ENCODE measurements at places on chromosomes 2 and 18.

DNA sequence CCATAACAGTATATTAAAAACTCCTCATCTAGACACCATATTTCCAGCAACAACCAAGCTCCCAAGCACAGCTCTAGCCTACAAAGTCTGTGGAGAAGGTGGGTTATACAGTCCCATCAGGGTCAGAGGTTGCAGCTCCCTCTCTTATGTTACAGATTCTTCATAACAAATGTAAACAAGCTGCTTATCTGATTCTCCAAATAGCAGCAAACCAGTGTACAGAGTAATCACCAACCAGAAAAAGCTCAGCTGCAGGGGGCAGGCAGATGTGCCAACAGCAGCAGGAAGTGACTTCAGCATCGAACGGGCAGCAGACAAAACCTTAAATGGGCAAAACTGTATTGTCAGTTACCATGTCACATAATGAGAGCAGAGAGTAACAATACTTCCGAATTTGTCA is 52.9 kb upstream of the NABP1 start:
- no peak for DNase-seq

GRCh38 chr2:133982256-133982655 is 271.6 kb upstream of the MGAT5 start:
- DNase-seq = no peak

GRCh38 chr2:17805717-17806363 is 10.4 kb upstream of the MSGN1 start:
- no peak for DNase-seq

DNA sequence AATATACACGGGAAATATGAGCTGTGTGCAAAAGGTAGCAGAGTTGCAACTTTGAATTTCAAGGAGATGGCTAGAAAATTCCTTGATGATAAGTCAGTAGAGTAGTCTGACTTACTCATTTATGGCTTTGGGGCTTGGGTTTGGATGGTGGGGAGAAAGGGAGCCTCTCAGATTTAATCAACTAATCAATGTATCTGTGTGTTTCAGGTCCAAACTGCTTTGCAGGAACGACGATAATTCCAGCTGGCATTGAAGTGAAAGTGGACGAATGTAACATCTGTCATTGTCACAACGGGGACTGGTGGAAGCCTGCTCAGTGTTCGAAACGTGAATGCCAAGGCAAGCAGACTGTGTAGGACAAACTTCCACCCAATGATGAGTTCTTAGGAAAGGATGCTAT is 164.6 kb downstream of the VWC2L start:
- no peak for DNase-seq

DNA sequence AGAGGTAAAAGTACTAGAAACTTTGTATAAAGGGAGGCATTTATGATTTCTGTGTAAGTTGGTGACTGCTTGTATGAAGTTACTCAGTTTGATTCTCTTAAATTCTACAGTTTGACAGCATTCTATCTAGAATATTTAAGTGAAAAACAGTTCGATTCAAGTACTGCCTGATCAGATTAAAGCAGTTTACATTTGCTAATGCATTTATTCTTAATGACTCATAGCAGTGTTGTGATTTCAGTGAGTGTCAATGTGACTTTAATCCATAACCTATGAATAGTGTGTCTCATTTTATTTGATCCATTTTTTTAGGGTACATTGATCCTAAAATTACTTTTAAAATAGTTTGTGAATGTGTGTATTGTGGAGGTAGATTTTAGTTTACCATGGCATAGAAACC is 35.7 kb downstream of the WDR43 start:
- DNase-seq = no peak

- no peak for DNase-seq
Measured at GRCh38 chr2:204468746-204469429, 76.4 kb upstream of the PARD3B start.

GRCh38 chr2:218852911-218853667 is 6.5 kb upstream of the WNT6 start:
- DNase-seq = peak; percentile 53

- no peak for DNase-seq
Measured at GRCh38 chr18:76592981-76593381, 97.9 kb upstream of the ZNF516 start.

DNA sequence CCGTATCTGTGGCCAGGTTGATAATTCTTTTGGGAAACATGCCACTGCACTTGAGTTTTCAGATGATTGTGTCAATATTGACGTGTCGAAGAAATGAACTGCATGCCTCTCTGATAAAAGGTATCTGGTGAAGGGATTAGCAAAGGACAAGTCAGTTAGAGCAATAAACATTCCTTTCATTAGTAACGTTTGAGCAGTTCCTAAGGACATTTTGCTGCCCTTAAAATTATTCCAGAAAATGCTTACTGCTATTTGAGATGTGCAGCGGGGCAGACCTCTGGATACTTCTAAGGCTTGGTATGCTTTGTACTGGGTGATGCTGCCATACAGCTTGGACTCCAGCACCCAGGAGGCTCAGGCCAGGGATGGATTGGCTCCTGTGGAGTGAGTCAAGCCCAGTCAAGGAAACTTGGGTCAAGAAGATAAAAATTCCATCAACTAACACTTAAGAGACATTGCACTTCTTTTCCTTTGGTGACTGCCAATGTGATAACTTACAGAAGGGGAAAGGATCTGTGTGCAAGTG is 166.7 kb downstream of the FHOD3 start:
- no peak for DNase-seq

DNA sequence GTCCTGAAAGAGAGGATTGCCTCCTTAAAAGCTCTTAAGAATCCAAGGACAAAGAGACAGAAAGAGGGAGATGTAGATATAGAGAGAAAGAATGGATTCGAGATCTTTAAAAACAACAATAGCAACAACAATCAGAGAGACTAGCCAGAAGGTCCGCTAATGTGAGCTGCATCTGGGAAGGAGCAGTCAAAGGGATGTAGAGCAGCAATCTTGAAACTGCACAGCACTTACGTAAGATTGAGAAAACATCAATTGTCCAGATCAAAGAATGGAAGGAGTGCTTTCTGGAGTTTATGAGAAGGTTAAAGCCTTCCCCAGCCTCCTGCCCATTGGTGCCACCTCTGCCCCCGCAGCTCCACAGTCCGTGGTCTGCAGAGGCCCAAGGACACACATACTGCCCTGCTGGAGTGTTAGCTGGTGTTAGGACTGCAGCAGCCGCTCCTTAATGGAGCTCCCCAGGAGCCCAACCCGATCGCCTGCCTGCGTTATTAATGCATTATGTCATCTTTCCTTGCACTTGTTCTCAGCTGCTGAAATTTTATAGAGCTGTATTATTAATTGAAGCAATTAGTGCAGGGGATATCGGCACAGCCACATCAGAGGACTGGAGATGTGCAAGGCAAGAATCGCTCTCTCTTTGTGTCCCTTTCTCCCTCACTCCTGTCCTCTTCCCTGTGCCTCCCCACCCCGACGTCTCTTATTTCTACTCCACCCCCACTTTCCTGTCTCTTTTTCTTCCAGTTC is 94.2 kb upstream of the STPG4 start:
- no peak for DNase-seq

GRCh38 chr18:9918016-9918680 is 4.3 kb downstream of the VAPA start:
- DNase-seq = no peak

- no peak for DNase-seq
Measured at GRCh38 chr2:31785876-31786275, 205.1 kb upstream of the SRD5A2 start.

DNA sequence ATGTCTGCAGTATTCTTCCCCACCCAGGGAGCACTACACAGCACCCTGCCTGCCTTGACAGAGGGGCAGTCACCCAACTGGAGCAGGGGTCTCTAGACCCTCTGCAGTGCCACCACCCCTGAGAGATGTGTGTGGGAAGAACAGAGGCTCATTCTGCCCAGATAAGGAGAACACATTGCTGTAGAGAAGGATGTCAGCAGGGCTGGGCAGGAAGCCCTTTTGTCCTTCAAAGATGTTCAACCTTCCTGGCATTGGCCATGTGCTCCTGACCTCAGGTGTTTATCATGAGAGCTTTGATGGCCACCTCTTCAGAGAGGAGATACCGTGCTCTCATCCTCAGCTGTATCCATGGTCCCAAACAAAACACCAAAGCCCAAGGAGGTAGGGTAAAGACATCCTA is 4.6 kb upstream of the TEX51 start:
- no peak for DNase-seq

DNA sequence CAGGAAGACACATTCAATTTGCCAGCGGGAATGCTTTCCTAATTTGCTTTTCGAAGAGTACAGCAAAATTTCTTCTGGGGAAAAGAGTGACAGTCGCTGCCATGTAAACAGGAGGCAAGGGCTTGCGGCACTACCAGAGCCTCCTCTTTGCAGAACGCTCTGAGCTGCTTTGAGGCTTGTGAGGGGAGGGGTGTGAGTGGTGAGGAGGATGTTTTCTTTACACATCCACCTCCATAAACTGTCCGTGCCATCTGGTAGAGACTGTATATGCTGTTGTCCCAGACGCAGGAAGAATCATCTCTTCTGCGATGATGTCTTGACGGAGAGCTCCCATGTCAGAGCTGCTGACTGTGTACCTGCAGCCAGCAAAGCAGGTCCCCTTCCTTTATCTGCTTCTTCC is 138.0 kb downstream of the SOCS6 start:
- no peak for DNase-seq

DNA sequence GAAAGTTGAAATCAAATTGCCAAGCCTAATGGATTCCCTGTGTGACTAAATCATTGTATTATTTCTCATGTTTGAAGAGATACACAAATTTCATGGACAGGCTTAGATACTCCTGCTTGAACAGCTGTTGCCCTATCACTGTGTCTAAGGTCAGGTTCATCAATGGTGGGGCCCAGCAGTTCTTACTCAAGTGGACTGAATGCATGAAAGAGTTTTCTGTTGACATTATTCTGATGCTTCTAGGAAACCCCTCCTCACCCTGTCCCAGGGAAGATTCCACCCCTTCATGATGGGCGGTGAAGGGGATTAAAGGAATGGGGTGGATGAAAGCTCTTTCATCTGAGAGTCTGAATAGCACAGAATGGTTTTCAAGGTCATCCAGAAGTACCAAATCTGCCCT is 148.8 kb downstream of the INO80D start:
- no peak for DNase-seq

DNA sequence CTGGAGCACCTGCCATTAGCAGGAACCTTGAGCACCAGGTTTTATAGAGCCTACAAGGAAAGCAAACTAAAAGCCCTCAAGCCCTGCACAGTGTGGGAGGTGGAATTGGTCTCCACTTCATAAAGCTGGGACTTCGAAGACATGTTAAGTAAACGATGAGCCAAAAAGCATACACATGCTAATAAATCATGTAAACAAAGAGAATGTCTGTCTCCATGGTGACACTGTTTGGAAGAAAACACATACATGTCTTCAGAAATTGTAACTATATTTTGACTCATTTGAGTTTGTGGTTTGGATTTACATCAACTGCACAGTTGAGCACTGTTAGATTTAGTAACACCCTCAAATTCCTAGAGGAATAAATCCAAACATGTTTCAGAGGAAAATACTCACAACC is 978.5 kb upstream of the LRRTM1 start:
- DNase-seq = no peak

- DNase-seq = no peak
Measured at GRCh38 chr2:190666895-190667294, 18.0 kb downstream of the NAB1 start.

- no peak for DNase-seq
Measured at GRCh38 chr18:46449499-46449898, 207.5 kb downstream of the LOXHD1 start.

DNA sequence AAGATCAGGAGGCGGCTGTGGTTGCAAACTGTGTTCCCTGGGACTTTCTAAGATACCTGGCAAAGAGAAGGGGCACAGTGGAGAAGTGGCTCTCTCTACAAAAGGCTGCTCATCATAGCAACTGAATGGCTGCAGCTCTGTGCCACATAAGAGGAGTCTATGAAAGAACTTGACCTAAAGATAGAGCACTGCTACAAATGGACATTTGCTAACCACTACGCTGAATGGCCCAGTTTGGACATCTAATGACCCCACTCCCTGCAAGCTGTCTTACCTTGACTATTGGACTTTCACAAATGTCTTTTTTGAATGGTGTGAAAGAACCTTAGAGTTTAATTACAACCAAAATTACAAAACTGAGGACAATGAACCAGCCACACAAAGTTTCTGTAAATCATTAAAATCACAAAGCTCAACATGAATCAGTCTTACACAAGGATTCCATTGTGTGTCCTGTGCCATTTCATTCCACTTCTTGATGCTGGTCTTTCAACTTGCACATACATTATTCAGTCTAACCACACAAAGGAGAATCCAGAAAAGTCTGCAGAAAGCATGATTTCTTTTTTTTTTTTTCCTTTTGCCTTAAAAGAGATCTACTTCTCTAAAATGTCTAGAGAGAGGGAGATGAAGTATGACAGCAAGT is 154.0 kb downstream of the LAMA1 start:
- no peak for DNase-seq

DNA sequence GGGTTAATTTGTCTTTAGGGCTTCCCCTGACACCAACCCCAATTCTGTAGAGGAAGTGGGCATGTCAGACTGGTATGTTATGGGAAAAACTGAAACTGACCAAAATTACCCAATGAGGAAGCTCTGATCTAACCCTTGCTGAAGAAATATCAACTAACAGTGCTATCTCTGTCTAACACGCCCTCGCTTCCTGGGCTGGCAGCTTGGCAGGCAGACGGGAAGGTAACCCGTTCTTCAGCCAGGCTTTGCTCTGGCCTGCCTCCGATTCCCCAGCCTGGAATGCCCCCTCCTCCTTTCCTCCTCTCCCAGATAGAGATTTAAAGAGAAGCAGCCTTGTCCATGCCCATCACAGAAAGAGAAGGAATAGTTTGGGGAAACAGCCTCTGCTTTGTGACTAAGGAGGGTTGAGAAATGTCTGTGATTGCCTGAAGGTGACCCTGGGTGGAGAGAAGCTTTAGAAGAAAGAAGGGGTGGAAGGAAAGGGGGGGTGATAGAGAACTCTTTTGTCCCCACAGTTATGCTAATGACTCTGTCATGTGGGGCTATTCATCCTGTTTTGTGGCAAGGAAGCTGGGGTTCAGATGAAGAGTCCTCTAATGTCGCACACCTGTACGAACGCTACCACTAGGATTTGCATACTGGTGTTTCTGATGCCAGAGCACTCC is 15.4 kb downstream of the HK2 start:
- DNase-seq = peak; percentile 17

GRCh38 chr18:28514699-28515098 is 337.8 kb upstream of the CDH2 start:
- no peak for DNase-seq

DNA sequence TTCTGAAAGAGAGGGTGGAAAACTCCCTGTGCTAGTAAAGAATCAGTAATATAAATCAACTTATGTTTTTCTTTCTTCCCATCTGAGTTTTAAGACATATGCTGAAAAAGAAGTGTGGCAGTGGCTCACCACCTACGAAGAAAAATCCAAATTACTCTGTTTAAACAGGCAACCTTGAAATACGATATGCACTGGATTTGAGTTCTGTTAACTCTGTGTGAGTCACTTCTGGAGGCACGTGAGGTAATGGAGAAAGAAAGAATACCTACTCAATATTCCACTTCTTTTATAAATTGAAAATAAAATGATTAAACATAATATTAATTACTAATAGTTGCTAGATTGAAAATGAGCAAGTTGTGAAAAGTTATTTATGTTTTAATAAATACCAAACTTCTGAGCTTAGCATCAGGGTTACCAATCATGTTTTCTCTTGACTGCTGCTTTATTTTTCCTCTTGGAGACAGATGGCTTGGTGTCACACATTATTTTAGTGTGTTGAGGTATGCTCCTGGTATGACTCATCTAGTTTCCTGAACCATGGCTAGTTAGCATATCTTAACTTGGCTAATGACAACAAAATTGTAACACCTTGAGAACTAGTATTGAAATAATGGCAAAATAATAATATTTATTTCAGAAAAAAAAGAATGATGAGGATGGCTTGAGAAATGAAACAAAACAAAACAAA is 1705.5 kb upstream of the PIK3C3 start:
- no peak for DNase-seq

GRCh38 chr2:188024811-188025210 is 266.9 kb upstream of the GULP1 start:
- no peak for DNase-seq
